Activated CD4-positive, alpha-beta T cell treated with anti-CD3 and anti-CD28 coated beads for 24 hours (primary cell): ENCODE measurements at places on chromosomes 3 and 15.

GRCh38 chr3:8282541-8283165 is 219.0 kb upstream of the LMCD1 start:
- DNase-seq: no peak

- no peak for DNase-seq
Observed at GRCh38 chr15:89068325-89068784, 19.9 kb upstream of the ABHD2 start.

DNA sequence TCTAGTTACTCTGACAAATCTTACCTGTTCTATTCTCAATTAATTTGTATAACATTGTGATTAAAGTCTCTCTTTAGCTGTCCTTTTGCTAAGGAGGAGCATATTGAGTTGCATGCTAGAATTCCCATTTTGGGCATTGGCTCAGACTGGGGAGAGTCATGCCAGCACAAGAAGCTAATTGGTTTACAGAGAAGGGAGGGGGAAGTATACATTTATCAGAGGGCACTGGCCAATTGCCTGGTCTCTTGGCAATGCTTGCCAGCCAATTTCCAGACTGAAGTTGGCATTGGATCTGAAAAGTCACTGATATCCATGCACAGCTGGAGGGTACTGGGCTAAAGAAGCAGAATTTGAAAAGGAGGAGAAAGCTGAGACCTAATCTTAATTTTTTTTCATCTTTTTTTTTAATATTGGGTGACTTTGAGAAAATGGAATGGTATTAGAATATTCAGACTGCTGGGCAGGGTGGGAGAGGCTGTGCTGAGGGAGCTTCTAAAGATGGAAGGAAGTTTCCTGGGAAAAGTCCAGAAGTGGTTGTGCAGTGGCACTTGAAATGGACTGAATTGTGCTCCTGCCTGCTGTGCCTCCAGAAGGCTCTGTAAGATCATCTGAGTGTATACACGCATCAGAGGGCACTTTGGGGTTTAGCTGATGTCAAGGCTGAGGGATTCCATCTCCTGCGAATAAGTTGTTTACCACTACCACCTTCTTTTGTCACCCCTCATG is 365.2 kb upstream of the DPH6 start:
- DNase-seq: no peak

DNA sequence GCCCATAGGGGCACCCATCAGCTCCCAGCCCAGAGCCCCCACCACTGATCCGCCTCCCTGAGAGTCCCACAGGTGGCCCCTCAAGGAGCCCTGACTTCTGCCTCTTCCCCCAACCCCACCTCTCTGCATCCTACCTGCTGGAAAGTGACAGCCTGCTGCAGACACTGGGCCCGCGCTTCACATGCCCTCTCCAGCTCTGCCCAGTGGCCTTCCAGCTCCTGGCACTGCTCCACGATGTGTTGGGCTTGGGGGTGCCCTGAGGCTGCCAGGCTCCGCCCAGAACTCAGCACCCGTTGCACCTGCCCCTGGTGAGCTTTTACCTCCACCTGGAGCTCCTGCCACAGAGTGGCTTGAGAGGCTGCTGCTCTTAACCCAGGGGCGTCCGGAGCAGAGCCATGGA is 20.1 kb downstream of the SPTBN5 start:
- DNase-seq: no peak

GRCh38 chr3:127650236-127650635 is 21.3 kb downstream of the PODXL2 start:
- no peak for DNase-seq

GRCh38 chr3:42184651-42185443 is 81.1 kb downstream of the CCK start:
- no peak for DNase-seq

DNA sequence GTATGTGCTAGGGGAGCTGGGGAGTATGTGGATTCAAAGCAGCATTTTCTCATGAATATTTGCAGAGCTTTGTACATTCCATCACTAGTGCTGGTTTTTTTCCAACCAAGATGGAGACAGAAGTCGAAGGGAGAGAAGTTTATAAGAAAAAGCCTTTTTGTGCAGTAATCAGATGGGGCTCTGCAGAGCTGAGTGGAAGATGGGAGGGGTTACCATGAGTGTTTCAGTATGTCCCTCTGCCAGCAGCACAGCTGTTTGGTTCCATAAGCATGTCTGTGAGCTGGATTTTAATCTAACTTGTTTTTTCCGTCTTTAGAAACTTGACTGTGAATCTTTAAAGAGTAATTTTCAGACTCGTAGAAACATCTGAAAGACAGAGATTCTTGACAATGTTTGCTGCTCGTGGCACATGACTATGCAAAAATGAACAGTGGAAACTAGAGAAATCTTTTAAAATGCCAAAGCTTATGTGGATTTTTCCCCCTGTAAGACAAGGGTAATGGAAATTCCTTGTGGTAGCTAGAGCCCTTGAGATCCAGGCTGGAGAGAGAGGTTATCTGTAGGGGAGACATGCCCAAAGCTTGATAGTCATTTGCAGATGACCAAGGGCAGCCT is 20.3 kb downstream of the STARD9 start:
- DNase-seq: no peak

- DNase-seq: no peak
Observed at GRCh38 chr15:83287541-83288027, 3.1 kb upstream of the BNC1 start.

DNA sequence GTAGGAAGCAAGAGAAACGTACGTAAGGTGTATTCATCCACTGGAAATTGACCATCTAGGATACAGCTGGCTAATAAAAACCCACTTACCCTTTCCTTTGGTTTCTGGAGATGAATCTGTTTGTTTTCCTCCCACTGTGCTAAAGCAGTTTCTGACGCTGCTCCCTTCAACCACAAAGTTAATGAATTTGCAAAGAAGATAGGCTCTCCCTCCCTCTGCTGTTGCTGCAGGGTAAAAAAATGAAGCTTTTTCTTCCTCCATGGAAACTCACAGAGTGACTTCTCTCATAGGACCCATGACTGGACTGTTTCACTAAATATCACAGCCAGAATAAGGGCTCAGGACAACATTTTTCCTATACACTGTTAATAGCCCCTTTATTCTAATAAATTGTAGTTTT is 172.1 kb upstream of the LRRN1 start:
- DNase-seq: no peak

GRCh38 chr3:31025541-31025940 is 131.1 kb upstream of the GADL1 start:
- no peak for DNase-seq

- no peak for DNase-seq
Observed at GRCh38 chr3:43388175-43388574, 101.8 kb downstream of the SNRK start.

GRCh38 chr3:29004885-29005599 is 275.8 kb upstream of the RBMS3 start:
- DNase-seq: no peak

GRCh38 chr3:16917256-16917935 is 32.6 kb downstream of the PLCL2 start:
- DNase-seq: no peak

GRCh38 chr3:139491966-139492365 is 15.7 kb upstream of the RBP2 start:
- DNase-seq: no peak

DNA sequence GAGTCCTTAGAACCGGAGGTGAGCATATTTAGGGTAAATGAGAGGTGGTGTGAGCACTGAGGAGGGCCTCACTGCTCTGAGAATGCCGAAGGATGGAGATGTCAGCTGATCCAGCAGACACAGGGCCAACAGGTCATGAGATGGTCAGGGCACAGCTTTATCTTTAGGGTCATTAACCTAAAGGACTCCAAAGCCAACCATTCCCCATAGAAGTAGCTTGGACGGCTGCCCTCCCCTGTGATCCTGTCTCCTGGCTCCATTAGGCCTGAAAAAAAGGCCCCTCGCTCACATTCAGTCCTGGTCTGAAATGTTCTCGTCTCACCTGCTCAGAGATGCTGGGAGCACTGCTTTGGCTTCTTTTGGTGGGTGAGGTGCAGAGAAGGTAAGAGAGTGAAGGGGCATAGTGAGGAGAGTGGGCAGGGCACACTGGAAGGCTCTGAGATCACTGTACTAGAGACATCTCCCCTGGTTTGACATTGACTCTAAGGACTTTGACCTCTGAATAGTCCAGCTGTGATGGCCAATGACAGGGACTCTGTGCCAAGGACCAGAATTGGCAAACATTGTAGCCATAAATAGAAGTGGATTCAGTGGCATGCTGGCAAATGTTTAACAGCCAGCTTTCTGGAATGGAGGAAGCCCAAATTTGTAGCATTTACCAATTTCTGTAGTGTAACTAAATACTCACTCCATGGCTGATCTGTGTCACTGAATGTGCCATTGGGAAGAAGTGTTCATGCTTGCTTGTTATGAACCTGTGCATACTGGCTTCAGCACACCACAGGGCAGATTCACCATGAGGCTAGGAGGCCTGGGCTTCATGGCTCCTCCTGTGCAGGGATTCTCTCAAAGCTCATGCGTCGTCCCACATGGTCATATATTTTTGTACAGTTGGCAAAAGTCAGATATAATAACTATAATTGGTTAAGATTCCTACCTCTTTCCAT is 76.2 kb upstream of the MRPS22 start:
- DNase-seq: no peak

DNA sequence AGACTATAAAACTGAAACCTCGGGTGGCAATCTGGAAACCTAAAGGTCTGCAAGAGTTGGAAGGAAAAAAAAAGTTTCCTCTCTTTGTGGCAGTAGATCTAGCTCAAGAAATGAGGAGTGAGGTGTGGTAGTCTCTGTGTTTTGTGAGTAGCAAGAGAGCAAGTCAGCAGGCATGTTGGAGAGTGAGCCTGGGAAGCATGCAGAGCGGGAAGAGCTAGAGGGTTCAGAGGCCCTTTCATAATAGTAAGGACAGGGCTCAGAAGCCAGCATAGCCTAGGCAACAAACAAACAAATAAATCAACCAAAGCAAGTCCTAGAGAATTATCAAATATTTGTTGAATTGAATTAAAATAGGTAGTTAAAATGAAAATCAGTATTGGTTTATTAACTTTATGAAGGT is 189.7 kb upstream of the CBLB start:
- no peak for DNase-seq

GRCh38 chr3:147222291-147222690 is 184.1 kb downstream of the ZIC4 start:
- no peak for DNase-seq

DNA sequence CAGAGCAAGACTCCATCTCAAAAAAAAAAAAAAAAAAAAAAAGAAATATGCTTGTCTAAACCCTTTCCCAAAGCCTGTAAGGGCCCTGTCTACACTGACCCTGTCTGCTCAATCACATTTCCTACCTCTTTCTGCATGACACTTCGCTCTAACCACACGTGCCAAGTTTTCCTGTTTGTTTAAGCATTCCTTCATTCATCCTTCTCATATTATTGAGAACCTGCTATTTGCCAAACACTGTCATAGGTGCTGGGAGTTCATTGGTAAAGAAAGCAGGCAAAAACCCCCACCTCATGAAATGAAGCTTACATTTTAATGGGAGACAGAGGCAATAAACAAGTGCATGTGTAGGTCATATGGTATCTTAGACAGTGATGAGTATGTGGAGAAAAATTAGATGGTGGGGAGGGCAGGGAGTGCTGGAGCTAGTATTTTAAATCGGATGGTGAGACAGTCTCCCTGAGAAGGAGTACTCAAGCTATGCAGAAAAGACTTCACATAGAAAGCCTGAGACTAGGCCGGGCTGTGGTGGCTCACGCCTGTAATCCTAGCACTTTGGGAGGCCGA is 48.0 kb downstream of the B3GNT5 start:
- DNase-seq: no peak

GRCh38 chr15:37773111-37773860 is 161.2 kb upstream of the TMCO5A start:
- DNase-seq: no peak

DNA sequence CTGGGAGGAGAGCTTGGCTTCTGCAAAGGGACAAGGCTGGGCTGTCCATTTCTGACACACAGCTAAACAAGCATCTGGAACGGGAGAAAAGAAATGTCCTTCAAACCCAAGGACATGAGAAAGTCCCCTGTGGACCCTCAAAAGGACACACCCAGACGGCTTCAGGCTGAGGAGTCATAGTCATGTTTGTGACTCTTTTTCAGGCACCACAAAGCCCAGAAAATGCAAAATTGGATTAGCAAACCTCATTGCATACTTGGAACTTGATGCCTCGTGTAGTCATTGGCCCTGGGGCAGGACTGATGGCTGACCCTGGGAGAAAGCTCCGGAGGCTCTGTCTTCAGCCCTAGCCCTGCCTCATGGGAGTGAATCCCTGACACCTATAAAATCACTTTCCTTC is 21.5 kb downstream of the FAM174B start:
- DNase-seq: no peak

DNA sequence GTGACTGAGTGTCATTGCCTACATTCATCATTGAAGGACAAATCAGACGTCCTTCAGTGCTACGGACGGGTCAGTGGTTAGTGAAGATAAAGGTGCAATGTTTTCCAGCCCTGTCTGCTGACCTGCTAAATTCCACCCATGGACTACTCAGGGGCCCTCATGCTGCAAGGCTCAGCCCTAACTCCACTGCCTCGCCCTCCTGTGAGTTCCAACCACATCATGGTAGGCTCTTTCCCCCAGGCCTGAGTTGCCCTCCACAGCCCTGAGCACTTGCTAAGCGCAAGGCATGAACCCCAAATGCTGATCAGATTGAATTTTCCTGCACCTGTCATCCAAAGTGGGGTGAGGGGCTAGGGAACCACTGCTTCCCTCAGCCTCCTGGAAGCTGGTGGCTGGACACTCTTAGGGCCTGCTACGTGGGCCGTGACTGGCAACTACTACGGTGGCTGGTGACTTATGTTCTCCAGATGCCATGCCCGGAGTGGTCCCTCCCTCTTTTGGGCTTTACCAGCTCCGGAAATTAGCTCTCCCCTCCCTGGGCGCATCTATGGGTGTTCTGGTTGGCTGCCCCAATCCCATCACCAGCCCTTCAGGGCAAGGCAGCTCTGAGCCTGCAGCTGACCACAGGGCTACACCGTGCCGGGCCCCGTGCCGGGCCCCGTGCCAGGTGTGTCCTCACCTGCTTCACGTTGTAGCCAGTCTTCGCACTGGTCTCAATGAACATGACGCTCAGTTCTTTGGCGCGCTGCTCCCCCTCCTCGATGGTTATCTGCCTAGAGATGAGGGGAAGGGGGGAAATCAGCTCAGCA is 32.1 kb downstream of the SRPRB start:
- DNase-seq: no peak

GRCh38 chr3:122318620-122319019 is 6.4 kb upstream of the CSTA start:
- DNase-seq: no peak

GRCh38 chr15:69845159-69845558 is 252.6 kb downstream of the TLE3 start:
- DNase-seq: no peak
